ENCODE measurements at places on chromosomes 1 and 21. TPM values are rescaled to one million over a fixed set of nuclear protein-coding genes. Genes with fewer than 3 reads are reported as not detected.

The ARMH1 gene
- total RNA-seq: not detected

The MROH7 gene
- total RNA-seq: 37.0 TPM

The KPRP gene
- total RNA-seq: not detected

The TAF5L gene
- 15.3 TPM for total RNA-seq

DNA sequence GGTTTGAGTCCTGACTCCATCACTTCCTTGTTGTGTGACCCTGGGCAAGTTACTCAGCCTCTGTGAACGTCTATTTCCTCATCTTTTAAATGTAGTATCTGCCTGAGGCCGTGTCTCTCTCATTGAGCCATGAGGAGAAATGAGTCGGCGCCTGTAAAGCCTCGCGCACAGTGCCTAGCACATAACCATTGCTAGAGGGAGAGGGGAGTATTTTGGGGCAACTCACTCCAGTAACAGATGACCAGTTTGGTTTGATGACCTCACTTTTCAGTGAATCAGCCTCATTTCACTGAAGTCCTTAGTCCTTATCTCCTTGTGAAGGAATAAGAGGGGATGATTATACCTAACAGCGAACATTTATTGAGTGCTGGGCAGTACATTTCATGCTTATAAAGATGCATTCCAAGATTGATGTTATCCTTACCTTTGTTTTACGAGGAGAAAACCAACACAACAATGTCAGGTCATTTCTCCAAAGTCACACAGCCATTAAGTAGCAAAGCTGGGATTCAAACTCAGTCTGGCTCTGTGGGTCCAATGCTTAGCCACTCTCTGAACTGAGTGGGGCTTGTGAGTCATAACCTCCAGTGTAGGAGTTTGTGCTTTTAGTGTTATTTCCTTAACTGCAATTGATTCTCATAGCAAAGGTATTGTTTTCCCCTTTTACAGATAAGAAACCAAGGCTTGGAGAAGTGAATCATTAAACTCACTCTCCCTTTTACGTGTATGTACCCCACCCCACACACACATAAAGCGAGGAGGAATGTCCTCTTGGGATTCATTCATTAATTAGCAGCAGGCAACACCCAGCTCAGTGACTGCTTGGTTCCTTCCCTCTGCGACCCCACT, 25.9 kb downstream of the KCNC4 start:
- DNase-seq: no peak

GRCh38 chr1:95259245-95259644, 25.2 kb downstream of the RWDD3 start:
- DNase-seq: no peak

- DNase-seq: no peak
Measured at GRCh38 chr1:91018006-91018405, 3.8 kb downstream of the ZNF644 start.

GRCh38 chr1:214208460-214208859, 72.5 kb upstream of the SMYD2 start:
- DNase-seq: no peak

- no peak for DNase-seq
Measured at GRCh38 chr1:169999331-169999741, 75.2 kb downstream of the KIFAP3 start.

GRCh38 chr1:239418681-239419080, 32.3 kb downstream of the CHRM3 start:
- no peak for DNase-seq

- DNase-seq: no peak
Measured at GRCh38 chr1:78184460-78185072, 138.8 kb downstream of the GIPC2 start.

- peak; percentile 54 for DNase-seq
Measured at GRCh38 chr1:235060607-235061470, 67.8 kb downstream of the TOMM20 start.

GRCh38 chr1:208079161-208079560, 165.0 kb downstream of the PLXNA2 start:
- no peak for DNase-seq

Measured in transverse colon (tissue), 4 donors.